Activated naive CD8-positive, alpha-beta T cell treated with anti-CD3 and anti-CD28 coated beads for 36 hours (primary cell): ENCODE measurements at places on chromosomes 4 and X. TPM values are rescaled to one million over a fixed set of nuclear protein-coding genes. Genes with fewer than 3 reads are reported as not detected.

Gene CYSLTR1
- 0.36 TPM for total RNA-seq

Gene GAB3
- total RNA-seq: 3.4 TPM

Gene SLC25A14
- total RNA-seq: 12.6 TPM

Gene MRFAP1L1
- total RNA-seq: 42.5 TPM

Gene TCEAL2
- total RNA-seq: 0.40 TPM
